ENCODE measurements at places on chromosomes 11 and 22.

DNA sequence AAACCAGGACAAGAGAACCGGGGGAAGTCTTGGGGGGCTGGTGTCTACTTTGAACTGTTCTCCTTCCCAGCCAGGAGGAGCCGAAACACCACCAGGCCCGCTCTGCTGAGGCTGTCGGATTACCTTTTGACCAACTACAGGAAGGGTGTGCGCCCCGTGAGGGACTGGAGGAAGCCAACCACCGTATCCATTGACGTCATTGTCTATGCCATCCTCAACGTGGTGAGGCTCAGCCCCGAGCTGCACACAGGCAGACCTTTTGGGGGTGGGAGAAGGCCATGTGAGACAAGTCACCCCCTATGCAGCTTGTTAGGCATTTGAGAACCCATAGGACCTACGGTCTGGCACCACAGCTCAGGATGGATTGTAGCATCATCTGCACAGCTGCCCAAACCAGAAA lies 2.8 kb downstream of the HTR3A start:
- DNase-seq, result no peak

DNA sequence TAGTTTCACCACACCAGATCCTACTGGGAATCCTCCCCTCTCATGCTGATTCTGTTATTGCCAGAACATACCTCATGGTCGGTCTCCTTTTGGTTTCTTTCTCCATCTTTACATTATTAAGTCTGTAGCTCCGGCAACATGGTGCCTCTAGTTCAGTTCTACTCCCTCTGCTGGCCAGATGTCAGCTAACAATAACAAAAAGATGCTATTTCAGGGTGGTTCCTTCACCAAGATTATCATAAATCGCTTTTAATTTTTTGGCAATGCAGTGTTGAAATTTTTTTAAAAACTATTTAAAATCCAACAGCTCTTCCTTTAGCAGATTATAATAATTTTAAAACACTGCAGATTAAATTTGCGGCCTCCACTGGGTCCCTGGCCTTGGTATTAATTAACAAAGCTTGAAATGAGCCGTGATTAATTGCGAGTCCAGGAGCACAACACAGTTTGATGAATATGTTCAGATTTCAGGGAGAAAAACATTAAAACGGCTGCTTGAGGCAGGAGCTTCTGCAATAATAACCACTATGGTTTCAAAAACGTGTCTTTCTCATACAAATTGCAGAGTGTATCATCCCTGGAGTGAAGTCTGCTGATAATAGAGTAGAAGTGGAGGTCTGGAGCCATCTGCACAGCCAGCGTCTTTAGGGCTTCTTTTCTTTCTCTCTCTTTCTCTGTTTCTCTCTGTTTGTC lies 492.9 kb upstream of the KIRREL3 start:
- DNase-seq, result peak; percentile 24

DNA sequence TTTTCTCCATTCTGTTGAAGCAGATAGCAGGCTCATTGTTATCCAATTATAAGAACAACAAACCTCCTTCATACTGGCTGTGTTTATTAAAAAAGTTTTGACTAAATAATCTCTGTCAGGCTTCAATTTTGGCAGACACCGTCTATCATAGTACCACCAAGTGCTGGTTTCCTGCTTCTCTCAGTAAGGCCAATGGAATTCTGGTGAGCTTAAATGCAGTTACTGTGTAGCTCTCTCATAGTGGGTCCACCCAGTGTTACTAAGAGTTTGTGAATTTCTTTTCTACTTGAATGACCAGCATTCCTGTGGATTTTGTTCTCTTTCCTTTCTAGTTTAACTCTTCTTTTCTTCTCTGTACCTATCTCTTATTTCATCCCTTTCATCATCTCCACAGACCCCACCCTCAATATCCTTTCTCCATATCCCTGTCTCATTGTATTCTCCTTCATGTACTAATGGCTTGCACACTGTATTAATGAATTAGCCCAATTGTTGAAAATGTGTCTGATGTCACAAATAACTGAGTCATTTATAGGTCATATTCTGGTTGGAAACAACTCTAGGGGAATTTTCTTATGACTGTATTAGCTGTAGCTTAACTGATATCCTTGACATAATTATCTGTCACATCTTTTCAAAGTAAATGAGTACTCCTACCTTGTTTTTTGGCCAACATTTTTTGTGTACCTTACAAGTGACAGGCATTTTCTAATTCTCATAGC lies 372.1 kb downstream of the FAT3 start:
- DNase-seq, result no peak

DNA sequence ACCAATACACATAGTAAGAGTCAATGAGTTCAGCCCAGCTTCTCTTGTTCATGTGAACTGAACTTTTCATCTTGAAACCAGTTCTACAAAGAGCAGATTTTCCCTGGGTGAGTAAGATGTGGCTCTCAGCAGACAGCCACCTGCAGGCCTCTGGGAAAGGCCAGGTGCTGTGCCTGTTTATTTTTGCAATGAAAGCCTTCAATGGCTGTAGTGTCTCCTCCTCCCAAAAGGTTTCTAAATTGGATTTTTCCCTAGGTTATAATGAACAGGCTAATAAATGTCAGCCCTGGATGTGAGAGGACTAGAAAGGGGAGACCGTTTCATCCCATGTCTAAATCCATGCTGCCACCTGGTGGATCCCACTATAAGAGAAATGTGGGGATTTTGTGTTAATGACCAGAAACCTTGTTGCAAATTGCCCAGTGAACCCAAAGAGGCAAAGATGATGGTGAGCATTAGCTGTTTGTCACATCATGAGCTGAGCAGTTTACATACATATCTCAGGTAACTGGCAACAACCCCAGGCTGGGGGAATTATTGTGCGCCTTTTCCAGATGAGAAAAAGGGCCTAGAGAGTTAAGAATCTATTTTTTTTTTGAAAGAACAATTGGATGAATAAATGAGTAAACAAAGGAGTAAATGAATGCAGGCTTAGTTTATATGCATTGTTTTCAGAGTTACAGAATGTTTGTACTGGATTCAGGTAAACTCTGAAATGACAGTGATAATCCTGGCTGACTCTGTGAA lies 12.7 kb downstream of the C11orf91 start:
- peak; percentile 47 for DNase-seq

DNA sequence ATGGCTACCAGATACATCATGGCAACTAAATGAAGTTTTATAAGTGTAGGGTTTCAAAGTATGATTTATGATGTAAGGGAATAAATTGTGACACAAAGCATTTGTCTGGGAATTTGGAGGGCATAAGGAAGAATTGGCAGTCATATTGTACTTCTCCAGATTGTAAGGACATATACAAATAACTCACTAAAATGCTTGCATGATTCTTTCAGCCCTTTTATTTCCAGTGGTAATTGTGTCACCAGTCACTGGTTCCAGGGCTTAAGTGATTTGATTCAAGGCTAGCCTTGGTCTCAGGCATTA lies 299.4 kb upstream of the ANO5 start:
- no peak for DNase-seq

DNA sequence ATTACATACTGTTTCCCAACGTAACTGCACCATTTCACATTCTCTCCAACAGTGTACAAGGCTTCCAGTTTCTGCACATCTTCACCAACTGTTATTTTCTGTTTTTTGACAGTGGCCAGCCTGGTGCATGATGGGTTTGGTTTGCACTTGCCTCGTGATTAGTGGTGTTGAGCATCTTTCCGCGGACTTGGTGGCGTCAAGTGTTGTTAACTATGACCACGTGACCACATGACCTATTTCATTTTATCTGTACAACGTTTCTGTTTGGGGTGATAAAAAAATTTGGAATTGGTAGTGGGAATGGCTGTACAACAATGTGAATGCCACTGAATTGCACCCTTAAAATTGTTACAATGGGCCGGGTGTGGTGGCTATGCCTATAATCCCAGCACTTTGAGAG lies 2.5 kb upstream of the YPEL1 start:
- DNase-seq, result no peak

DNA sequence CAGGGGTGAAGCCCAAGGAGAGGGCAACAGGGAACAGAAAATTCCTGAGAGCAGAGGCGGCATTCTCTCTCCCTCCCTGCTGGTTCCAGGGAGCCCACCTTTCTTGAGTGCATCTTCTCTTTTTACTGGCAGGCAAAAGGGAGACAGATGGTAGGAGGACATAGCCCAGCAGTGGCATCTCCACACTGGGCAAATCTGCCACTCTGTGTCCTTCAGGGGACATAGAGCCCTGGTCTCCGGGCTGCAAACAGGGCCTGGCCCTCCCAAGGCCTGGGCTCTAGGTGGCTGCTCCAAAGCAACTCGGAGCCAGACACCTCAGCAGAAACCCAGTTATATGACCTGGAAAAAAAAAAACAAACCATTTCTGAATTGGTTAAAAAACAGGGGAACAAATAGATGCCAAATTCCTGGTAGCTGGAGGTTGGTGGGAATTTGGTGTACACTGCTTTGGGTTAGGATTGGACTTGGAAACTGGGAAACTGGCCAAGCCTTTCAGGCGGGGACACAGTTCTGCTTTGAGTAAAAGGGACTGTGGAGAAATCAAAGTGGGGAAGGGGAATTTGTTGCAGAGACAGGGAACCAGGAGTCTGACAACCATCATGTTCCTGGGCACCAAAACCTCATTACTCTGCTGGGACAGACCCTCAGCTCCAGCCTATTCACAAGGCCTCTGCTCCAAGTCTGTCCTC lies 23.6 kb upstream of the DKK3 start:
- no peak for DNase-seq

GRCh38 chr11:31127290-31127689 lies 242.2 kb downstream of the DCDC1 start:
- no peak for DNase-seq

DNA sequence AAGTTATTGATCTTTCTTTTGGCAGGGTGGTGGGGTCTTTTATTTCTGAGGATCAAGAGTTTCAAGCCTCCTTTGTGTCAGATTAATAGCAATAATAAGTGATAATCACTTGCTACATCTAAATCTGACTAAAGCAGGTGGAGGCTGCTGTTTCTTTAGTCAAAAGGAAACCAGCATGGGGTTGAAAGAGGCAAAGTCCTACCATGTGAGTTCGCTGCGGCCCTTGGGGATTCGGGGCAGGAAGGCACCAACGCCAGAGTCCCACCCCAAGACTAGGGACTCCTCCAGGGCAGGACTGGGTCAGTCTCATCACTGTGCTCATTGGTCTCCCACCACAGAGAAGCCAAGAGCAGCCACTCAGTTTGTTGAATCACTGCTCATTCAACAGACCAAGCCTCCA lies 73.0 kb downstream of the TENM4 start:
- DNase-seq, result no peak

GRCh38 chr11:130614591-130614990 lies 166.1 kb downstream of the ADAMTS15 start:
- no peak for DNase-seq
